Bronchial smooth muscle cell (primary cell): ENCODE measurements at places on chromosomes 3 and 15. TPM values are rescaled to one million over a fixed set of nuclear protein-coding genes. Genes with fewer than 3 reads are reported as not detected.

Gene SENP8
- 1.2 and 2.2 TPM in 2 replicates for total RNA-seq

Gene TM4SF18
- total RNA-seq: under 0.01 TPM in 1 of 2 replicates, not detected in the other

Gene PP2D1
- not detected in 2 replicates for total RNA-seq

Gene RASGRF1
- under 0.01 TPM in 1 of 2 replicates, not detected in the other for total RNA-seq

Gene RASL12
- 31.7 and 58.0 TPM in 2 replicates for total RNA-seq

Gene ACKR4
- 4.3 and 4.7 TPM in 2 replicates for total RNA-seq

Gene CCK
- 3.9 and 43.5 TPM in 2 replicates for total RNA-seq
